Stimulated activated CD4-positive, alpha-beta T cell treated with anti-CD3 and anti-CD28 coated beads, Interleukin-1b, Interleukin-23, amount 100 ng/mL, for 1 hour (primary cell): ENCODE measurements at places on chromosomes 16 and 17.

- DNase-seq = no peak
These were observed 16.7 kb upstream of the ALKBH5 start for GRCh38 chr17:18166894-18167293.

DNA sequence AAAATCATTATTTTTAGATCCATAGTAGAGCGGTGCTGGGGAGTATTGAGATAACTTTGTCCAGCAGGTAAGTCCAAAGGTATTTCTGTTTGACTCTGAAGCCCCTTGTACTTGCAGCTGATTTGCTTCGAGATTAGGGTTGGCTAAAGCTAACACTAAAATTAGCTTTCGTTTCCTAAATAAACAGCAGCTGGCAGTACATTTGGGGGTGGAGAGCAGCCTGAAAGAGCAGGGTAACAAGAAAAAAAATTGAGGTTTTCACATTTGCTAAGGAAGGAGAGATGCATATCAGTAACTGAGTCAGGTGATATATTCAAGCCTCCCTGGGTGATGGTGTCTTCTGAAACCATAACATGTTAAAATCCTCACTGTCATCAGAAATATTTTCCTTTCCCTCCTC is 37.4 kb upstream of the TMC5 start:
- DNase-seq = no peak

DNA sequence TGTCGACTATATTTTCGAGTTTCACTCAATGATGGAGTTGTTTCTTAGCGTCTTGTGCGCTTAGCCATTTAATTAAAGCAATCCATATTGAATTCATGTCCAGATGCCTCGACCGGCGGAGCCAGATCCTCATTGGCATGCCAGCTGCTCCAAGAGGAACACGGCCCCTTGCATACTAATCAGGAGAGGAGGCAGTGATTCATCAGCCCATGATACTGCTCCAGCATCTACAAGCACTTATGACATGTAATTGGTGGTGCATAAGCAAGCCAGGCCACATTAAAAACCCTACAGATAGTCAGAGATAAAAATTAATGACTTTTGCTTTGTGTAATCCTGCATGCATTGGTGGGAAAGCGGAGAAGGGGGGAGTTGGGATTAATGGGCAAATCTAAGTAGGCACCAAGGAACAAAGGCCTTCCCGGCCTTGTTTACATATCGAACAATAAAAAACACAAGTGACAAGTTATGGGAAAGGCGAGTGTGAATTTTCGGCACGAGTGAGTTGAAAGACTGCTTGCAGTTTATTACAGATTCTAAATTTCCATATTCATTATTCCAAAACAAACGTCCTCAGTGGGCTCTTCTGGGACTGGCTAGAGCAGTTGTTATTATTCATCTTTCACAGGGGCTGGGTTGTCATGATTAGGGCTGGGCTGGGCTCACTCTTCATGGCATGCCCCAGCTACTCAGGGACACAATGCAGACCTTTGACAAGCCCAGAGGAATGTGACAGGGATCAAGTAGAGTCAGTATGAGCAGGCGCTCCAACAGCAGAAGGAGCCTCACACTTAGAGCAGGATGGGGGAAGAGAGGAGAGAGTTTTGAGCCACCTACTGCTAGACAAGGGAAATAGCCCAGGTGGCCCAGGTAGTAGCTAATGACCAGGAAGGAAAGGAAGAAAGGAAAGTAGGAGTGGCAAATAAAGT is 281.7 kb upstream of the ZFHX3 start:
- DNase-seq = no peak

DNA sequence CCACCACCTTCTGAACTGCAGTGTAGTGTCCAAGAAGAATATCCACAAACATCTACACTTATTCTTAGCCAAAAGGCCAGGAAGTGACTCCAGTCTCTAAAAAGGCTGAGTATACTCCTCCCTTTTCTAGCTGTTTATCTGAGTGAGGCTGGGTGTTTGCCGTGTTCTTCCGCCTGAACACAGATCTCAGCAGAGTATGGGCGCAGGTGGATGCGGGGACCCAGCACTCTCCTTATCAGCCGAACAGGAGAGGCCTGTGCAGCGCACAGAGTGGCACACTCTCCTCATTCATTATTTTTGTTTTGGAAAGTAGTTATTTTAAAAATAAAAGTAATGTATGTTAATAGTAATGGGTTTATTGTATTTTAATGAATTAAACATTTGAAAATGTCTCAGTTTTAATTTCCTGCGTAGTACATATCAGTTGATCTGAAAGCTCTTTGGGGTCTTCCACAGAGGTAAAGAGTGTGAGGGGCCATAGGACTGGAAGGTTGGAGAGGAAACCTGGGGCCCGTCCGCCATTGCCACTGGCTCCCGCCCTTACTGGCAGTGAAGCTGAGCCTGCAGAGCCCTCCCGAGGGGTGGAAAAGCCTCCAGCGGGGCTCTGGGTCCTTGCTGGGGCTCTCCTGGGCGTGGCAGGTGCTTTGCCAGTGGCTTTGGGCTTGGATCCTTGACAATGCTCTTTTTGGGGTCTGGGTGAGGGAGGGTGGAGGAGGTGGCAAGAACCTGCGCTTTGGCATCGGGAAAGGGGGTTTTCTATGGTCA is 53.8 kb downstream of the PDPK1 start:
- DNase-seq = no peak

- no peak for DNase-seq
These were observed 3.7 kb upstream of the ZNF19 start for GRCh38 chr16:71492786-71493185.

GRCh38 chr16:57134982-57135381 is 42.6 kb downstream of the CPNE2 start:
- no peak for DNase-seq

DNA sequence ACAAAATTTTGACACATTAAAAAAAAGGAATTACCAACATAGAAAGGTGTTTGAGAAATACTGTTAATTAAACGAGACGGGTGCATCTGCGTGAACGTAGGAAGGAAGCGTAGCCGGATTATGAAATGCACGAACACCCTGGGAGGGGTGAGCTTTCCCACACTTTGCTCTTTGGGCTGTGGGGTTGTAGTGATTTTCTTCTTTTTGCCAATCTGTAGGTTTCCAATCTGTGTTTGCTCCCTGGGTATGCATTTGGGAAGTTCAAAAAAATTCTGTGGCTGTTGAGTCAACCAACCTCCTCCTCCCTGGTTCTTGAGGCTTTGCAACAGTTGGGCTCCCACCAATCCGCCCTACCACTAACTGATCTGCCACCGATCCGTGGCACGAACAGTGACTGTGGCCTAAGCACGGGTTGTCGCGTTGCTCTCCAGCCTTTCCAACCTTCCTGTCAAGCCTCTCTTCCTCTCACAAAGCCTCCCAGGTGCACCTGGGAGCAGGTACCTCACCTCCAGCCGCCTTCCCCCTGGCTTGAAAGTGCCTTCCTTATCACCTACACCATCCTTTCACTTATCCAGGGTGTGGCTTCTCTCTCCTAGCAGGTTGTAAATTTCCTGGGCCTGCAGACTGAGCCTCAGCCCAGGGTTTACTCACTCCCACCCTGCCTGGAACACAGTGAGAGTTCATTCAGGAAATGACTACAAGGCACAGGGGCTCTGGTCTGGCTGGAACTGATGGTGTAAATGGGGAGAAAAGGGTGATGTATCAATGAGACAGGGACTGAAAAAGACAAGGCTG is 16.6 kb downstream of the RTN4RL1 start:
- DNase-seq = no peak

GRCh38 chr17:42276609-42277341 is 584 bp upstream of the STAT5B start:
- no peak for DNase-seq

DNA sequence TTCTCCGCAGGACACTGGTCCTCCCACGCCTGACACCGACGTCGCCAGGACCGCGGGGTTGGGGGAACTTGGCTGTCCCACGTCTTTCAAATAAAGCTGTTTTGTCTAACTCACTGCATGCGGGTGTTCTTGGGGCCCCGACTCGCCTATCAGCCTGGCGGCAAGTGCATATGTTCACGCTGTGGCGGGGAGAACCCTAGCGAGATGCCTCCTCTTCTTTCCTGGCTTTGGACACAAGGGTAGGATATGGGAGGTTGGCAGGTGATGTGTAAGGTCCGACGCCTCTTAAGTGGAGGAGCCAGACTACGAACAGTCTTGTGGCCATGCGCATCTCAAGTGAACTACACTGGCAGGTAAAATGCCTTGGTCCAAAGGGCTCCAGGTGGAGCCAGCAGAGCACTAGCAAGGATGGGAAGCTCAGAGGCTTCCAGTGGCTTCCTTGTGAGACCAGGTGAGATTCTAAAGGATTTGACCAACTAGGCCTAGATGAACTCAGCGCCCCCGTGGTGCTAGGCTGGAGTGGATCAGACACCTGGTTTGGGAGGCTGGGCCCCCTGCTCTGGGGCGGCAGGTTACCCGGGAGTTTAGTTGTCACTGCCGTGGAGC is 873 bp upstream of the RPS2 start:
- no peak for DNase-seq

GRCh38 chr17:42337442-42337841 is 49.1 kb downstream of the STAT5A start:
- peak; percentile 34 for DNase-seq

- DNase-seq = no peak
These were observed 39.3 kb upstream of the ICAM2 start for GRCh38 chr17:64059756-64060155.

GRCh38 chr17:57552114-57552624 is 192.9 kb downstream of the CCDC182 start:
- DNase-seq = no peak

DNA sequence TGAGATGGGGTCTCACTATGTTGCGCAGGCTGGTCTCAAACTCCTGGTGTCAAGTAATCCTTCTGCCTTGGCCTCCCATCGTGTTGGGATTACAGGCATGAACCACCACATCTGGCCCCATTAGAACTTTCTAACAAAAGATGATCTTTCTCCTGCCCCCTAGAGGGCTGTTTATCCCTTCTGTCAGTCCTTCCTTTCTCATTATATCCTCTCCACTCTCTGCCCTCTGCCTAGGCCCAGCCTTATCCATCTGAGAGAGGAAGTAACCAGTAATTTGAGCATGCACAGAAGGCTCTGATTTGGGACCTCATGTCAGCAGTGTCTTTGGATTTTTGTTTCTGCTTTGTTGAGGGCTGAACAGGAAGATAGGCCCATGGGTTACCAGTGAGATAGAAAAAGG is 4.4 kb upstream of the DHX40 start:
- DNase-seq = no peak

DNA sequence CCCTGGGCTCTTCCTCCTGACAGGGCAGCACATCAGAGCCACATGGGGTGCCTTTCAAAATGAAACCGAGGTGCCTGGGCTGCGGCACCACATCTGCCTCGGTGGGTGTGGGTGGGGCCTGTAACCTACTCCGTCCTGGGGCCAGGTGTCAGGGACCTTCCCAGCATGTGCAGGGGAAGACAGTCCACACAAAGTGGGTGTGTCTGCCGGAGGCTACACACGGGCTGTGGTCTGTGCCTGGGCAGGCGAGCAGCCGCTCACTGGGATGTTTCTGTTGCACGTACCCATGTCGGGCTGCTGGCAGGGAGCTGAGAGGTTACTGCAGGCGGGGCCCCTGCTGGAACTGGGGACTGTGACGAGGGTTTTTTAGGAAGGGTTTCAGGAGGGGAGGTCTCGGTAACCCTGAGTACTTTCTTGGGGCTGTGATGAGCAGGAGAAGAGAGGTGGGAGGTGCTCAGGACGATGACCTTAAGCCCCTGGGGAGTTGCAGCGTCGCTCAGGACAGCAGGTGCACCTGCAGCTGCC is 351.2 kb downstream of the SEC14L1 start:
- no peak for DNase-seq

DNA sequence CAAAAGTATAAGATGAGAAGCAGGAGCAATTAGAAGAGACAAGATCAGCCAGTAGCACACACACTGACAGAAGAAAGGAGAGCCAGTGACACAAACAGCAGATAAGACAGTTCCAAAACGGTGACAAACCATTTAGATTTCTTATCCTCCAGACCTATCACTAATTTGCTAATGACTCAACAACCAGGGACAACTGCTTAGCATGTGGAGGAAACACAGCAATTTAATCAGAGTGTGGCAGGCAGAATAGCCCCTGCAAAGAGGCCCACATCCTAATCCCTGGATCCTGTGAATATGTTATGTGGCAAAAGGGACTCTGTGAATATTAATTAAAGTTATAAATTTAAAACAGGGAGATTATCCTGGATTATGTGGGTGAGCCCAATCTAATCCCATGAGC is 81.1 kb downstream of the CACNG1 start:
- no peak for DNase-seq

- DNase-seq = no peak
These were observed 9.5 kb downstream of the USP22 start for GRCh38 chr17:21033350-21033749.

GRCh38 chr16:27421961-27422740 is 20.2 kb downstream of the IL21R start:
- no peak for DNase-seq

DNA sequence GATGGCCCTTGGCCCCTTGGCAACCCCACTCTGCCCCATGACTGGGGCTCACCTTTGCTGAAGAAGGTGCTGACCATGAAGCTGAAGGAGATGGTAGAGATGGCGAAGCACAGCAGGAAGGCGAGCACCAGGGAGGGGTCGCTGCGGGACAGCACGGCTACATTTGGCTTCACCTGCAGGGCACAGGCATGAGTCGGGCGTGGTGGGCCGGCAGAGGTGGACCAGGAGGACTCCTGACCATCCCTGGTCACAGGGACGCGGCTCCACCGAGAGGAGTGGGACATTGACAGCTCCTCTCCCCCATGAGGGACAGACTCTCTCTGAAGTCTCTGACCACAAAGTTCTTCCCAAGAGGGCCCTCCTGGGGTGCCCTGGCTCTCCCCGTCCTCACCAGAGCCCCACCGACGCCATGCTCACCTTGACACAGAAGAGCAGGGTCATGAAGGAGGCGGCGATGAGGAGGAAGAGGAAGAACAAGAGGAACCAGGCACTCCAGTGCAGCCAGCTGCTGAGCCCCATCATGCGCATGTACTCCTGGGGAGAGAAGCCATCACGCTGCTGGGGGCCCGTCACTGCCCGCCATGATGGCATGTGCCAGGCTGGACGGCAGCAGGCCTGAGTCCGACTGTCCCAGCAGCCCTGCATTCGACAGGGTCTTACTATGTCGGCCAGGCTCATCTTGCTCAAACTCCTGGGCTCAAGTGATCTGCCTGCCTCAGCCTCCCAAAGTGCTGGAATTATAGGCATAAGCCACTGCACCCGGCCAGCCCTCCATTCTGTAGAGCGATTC is 23.1 kb downstream of the ABCA3 start:
- DNase-seq = no peak

DNA sequence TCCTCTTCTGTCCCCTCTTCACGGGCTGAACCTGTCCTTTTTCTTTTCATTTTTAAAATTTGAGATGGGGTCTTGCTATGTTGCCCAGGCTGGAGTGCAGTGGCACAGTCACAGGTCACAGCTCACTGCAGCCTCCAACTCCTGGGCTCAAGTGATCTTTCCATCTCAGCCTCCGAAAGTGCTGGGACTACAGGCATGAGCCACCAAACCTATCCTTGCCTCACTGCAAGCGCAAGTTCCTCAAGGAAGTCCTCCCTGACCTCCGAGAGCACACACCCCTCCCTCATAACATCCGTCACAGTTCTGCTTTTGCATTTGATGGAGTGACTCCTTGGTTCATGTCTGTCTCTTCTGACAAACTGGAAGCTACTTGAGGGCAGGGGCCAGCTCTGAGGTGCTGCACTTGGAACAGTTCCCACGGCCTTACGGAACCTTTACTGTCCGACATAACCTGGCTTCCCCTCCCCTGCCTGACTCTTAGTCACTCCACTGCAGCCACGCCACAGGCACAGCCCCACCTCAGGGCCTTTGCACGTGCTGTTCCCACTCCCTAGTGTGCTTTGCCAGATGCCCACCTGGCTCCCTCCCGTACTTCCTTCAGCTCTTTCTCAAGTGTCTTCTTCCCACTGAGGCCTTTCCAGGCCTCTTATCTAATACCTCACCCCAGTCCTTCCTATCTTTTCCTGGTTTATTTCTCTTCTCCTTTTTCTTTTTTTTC is 4.4 kb downstream of the TBX6 start:
- no peak for DNase-seq

- DNase-seq = no peak
These were observed 15.3 kb downstream of the VPS53 start for GRCh38 chr17:699345-699744.
